Upper lobe of left lung (tissue), 6 donors: ENCODE measurements at places on chromosomes 11 and 22. TPM values are rescaled to one million over a fixed set of nuclear protein-coding genes. Genes with fewer than 3 reads are reported as not detected.

Gene IGSF9B
- 11.4 TPM for total RNA-seq

GRCh38 chr11:858053-858761 lies 15.6 kb downstream of the TSPAN4 start:
- no peak for DNase-seq

DNA sequence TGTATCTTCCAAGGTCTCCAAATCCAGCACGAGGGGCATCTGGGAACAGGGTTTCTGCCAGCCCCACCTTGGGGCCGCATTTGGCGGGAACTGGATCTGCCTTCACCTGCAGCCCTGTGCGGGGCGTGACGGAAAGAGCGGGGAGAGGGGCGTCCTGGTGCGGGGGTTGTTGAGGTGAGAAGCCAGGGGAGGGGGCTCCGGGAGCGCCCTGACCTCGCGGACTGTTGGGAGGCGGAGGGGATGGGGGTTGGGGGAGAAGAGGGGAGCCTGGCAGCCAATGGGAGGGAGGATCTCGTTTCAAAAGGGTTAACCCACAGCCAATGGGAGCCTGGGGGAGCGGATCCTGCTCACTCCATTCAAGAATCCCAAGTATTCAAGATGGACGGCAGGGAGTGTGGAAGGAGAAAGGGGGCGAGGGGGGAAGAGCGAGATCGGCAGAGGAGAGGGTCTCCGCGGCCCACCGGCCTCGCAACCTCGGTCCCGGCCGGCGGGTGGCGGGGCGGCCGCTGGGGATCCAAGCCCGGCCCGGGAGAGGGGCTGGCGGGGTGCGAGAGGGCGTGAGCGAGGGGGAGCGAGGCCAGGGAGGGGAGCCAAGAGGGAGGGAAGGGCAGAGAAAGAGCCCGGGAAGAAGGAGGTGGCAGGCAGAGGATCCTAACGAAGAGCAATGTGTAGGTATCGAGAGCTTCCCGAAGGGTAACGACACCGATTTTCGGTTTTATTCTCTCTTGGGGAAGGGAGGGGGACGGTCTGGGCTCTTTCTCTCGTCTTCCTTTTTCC lies 11.5 kb downstream of the YPEL4 start:
- DNase-seq: peak; percentile 79

- DNase-seq: no peak
These were observed 5.9 kb downstream of the ST3GAL4 start for GRCh38 chr11:126361400-126361799.

GRCh38 chr11:116170526-116171120 lies 602.2 kb downstream of the BUD13 start:
- DNase-seq: no peak

DNA sequence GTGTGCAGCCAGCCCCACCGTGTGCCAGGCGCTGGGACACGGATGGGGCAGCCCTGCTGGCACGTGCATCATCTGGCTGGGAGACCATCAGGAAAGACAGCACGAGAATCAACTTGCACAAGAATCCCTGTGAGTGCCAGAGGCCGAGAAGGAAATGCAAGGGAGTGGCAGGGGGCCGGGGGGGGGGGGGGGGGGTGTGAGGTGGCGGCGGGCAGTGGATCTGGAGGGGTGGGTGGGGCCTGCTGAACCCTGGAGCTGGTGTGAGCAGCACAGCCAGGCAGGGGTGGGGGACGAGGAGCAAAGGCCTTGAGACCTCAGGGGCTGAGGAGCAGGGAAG lies 14.0 kb upstream of the FLRT1 start:
- DNase-seq: no peak

DNA sequence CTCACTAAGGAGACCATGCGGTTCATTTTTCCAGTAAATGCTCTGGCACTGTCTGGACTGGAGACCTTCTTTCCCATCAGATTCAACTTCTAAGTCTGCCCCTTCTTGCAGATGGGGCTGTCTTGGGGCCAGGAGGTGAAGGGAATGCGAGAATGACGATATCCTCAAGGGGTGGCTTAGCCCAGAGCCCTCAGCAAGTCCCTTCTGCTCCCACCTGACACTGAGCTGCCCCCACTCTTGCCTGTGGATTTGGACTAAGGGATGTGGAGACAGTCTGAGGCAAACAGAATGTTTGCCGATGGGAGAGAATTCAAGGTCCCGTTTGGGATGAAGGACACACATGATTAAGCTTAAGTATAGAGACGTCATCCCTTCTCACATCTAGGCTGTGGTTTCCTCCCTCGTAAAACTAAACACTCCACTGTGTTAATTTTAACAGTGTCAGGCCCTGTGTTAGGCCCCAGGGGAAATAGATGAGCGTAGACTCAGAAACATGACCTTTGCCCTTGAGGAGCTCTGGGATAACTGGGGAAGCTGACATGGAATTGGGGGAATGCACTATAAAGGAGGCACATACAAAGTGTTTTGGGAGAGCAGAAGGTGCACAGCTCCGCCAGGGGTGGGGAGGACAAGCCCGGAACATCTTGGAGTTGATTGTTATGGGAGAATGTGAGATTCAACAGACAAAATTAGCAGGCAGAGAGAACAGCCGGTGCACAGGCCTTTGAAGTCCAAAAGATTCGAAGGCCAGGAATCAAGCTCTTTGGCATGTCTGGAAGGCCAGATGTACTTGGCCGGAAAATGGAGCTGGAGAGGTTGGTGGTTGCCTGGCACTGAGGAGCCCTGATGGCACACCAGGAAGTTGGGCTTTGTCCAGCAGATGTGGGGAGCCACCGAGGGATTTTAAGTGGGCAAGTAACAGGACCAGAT lies 71.6 kb downstream of the ST3GAL4 start:
- DNase-seq: peak; percentile 81

GRCh38 chr11:123519797-123520193 lies 89.7 kb downstream of the GRAMD1B start:
- DNase-seq: no peak

- DNase-seq: no peak
These were observed 8.4 kb upstream of the KCNQ1OT1 start for GRCh38 chr11:2708151-2708581.

Gene TPST2
- total RNA-seq: 63.9 TPM

Gene DENND6B
- 10.4 TPM for total RNA-seq

Gene ABTB2
- total RNA-seq: 1.4 TPM

Gene MAPK8IP2
- total RNA-seq: 2.7 TPM

DNA sequence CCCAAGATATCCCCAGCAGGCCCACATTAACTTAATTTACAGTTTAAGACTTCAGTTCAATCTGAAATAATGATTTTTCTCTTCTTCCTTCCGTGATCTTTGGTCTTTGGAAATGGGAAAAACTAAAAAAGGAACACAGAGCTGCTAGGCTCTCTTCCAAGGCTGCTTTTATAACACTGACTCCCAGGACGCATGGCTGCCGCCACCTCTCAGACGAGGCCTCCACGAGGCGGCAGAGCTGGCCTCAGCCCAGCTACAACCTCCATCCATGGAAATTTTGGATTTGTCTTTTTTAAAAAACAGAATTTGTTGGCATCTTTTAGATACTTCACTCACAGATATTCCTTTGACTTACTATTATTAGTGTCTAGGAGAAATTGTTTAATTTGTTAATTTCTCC lies 385.5 kb upstream of the SYN3 start:
- DNase-seq: peak; percentile 44

GRCh38 chr11:131661132-131661531 lies 290.7 kb downstream of the NTM start:
- DNase-seq: no peak

- DNase-seq: peak; percentile 13
These were observed 2.3 kb downstream of the IL2RB start for GRCh38 chr22:37147186-37147990.

GRCh38 chr11:60874421-60875365 lies 7.4 kb downstream of the ZP1 start:
- no peak for DNase-seq
